ENCODE measurements at places on chromosomes 1 and 21. TPM values are rescaled to one million over a fixed set of nuclear protein-coding genes. Genes with fewer than 3 reads are reported as not detected.

DNA sequence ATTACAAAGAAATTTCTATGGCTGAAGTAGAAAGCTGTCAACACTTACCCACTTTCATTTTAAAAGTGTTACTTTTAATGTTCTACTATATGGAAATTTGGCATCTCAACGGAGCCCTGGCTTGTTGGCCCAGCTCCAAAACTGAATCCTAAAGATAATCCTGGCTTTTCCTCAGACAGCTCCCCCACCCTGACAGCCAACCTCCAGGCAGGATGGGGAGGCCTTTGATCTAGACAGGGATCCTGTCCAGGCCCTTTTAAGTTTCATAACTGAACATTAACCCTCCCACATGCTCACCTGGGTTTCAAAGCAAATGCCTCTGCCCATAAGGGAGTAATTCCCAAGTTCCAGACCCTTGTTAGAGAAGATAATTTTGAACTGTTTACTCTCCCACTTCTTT lies 99.3 kb upstream of the RALGPS2 start:
- H3K4me1 ChIP-seq, result peaks cover 37% of the 10 kb centered on the region
- no peaks in the 10 kb centered on the region for H3K27me3 ChIP-seq
- peak overlapping the region; percentile 39 for H3K27ac ChIP-seq
- no peaks in the 10 kb centered on the region for H3K36me3 ChIP-seq

The SPRR1A gene
- not detected for total RNA-seq

GRCh38 chr1:36126005-36126716 lies 1.1 kb upstream of the COL8A2 start:
- peaks cover 43% of the 10 kb centered on the region for H3K27me3 ChIP-seq
- H3K27ac ChIP-seq, result no peak overlapping the region
- H3K4me1 ChIP-seq, result peaks cover 38% of the 10 kb centered on the region
- H3K4me3 ChIP-seq, result peak overlapping the region; percentile 50

DNA sequence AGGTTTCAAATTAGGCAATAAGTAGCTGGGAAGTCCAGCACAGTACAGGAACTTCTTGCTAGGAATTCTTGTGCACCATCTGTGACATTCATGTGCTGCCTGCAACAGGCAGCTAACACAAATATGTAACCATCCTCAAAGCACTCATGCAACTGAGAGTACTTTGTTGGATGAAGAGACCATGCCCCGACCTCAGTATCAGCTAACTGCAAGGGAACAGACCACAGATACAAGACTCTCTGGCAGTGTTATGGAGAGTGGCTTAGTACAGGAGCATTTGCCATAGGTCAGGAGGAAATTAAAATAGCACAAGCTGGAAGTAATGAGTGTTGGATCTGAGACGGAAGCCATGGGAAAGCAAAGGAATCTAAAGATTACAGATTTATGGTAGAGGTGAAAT lies 123.6 kb downstream of the LRRC53 start:
- H3K36me3 ChIP-seq, result no peaks in the 10 kb centered on the region
- no peak overlapping the region for H3K27ac ChIP-seq

The FCGR3A gene
- total RNA-seq, result not detected

- H3K4me3 ChIP-seq, result no peak overlapping the region
- no peak overlapping the region for H3K27ac ChIP-seq
- DNase-seq, result no peak
- no peaks in the 10 kb centered on the region for H3K27me3 ChIP-seq
- H3K4me1 ChIP-seq, result peaks cover 53% of the 10 kb centered on the region
These were observed 153.4 kb downstream of the SIPA1L2 start for GRCh38 chr1:232476538-232476950.

The ITLN2 gene
- 0.41 TPM for total RNA-seq

GRCh38 chr1:8525558-8526275 lies 207.8 kb downstream of the SLC45A1 start:
- H3K36me3 ChIP-seq, result peaks cover 10% of the 10 kb centered on the region
- H3K4me3 ChIP-seq, result no peak overlapping the region
- peaks cover 25% of the 10 kb centered on the region for H3K4me1 ChIP-seq

The TLCD4 gene
- total RNA-seq, result 6.2 TPM

DNA sequence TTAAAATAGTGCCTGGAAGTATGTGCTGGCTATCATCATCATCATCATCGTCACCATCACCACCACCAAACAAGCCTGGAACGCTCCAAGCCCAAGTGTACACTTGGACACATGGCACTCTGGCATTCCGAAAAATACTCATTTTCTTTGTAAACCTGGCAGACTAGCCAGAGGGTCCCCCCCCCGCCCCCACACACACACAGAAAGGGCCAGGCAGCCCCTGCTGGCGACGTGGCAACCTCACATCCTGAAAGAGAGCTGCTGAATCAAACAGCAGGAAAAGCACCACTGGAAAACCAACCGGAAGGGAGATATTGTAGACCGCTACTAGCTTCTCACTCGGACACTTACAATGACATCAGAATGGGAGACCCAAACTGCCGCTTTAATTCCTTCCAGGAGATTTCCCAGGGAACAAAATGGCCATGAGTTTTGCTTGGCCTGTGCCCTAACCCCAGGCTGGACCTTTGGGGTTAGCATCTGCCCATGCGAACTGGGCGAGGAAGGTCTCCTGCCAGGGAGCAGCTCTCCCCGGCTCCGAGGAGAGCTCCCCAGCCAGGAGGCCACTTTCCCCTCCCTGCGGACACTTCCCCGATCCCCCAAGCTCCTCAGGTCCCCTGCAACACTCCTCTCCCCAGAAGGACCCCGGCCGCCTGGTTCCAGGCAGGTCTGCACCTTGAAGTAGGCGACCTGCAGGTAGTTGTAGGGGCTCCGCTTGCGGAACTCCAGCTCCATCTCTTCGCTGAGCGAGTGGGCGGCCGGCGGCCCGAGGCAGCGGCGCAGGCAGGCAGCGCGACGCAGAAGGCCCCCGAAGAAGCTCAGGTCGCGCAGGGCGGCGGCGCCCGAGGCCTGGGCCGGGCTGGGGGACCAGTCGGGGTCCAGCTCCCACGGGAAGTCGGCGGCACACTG lies 742 bp downstream of the P3H1 start:
- peak; percentile 58 for DNase-seq
- H3K27ac ChIP-seq, result no peak overlapping the region
- H3K36me3 ChIP-seq, result peaks cover 7% of the 10 kb centered on the region
- H3K4me1 ChIP-seq, result peaks cover 13% of the 10 kb centered on the region

- peaks cover 13% of the 10 kb centered on the region for H3K36me3 ChIP-seq
- H3K4me1 ChIP-seq, result no peaks in the 10 kb centered on the region
- H3K4me3 ChIP-seq, result no peak overlapping the region
- H3K27ac ChIP-seq, result no peak overlapping the region
These were observed 64.6 kb downstream of the GNG4 start for GRCh38 chr1:235584973-235585372.

GRCh38 chr1:191343816-191344215 lies 814.4 kb upstream of the RGS18 start:
- no peak overlapping the region for H3K4me3 ChIP-seq
- H3K4me1 ChIP-seq, result peaks cover 11% of the 10 kb centered on the region
- DNase-seq, result no peak
- H3K27me3 ChIP-seq, result no peaks in the 10 kb centered on the region
- peaks cover 1% of the 10 kb centered on the region for H3K36me3 ChIP-seq

DNA sequence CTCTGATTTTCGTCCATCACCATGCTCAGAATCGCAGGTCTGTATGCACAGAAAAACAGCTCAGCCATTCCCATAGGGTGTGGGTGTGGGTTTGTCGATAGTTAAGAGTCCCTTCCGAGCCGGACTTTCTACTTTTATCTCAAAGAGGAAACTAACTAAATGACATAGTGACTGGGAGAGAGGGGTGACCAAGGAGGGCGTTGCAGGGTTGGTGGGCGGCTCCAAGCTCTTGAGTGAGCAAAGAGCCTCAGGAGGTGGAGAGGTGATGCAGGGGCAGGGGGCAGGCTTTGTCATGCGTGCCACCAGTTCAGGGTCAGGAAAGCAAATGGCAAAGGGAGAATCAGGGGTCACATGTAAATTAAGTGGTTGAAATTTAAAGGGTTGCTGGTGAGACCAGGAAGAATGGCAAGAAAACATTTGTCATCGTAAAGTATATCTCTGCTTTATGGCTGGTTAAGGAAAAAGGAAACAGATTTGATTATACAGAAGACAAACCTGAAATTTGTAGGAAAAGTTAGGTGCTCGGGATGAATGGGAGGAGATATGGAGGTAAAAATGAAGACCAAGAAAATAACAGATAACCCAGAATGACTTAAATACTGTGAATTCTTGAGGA lies 249.0 kb downstream of the SETD4 start:
- no peak overlapping the region for H3K27ac ChIP-seq
- no peak for DNase-seq
- H3K4me3 ChIP-seq, result no peak overlapping the region
- H3K36me3 ChIP-seq, result no peaks in the 10 kb centered on the region
- peaks cover 20% of the 10 kb centered on the region for H3K4me1 ChIP-seq

The LCE1F gene
- total RNA-seq, result not detected

DNA sequence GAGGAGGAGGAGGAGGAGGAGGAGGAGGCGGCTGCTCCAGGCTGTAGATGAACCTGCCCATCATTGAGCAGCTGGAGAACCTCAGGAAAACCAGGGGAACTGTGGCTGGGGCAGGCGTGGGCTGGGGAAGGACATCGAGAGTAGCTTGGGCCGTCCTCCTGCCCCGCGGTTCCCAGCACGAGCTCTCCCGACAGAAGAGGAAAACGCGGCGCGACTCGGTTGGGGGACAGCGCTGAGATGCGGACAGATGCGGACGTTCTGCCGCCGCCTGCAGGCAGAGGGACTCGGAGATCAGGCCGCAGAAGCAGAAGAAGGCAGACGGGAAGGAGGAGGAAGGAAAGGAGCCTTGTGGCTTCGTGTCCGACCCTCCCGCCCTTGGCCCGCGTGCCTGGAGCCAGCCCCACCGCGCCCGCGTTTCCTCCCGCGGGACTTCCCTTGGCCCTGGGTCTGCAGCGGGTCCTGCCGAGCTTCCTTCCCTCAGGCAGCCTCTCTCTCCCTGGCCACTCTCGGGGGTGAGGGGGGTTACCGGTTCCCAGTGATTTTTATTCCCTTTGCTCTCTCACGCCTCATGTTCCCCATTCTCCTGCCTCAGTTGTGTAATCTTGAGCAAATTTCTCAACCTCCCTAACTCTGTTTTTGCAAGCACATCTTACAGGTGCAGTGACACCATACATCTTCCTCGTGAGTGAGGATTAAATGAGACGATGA lies 1.7 kb upstream of the TNFRSF9 start:
- no peak overlapping the region for H3K27ac ChIP-seq
- H3K4me1 ChIP-seq, result peaks cover 27% of the 10 kb centered on the region
- peak overlapping the region; percentile 49 for H3K4me3 ChIP-seq

The GJB5 gene
- total RNA-seq, result 0.44 TPM

The HEATR1 gene
- total RNA-seq, result 53.2 TPM

The GJA9 gene
- not detected for total RNA-seq

DNA sequence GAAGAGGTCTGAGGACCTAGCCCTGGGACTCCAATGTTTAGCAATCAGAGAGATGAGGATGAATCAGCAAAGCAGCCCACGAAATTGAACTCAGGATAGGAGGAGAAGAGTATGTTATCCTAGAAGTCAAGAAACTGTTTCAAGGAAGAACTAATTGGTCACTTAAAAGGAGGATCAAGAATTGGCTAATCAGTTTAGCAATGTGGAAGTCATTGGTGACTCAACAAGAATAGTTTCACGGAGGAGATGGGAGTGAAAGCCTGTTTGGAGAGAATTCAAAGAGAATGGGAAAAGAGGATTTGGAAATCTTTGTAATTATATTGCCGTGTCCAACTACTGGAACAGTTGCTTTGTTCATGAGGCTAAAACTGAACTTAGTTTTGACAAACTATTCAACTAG lies 7.4 kb downstream of the HMCN1 start:
- H3K27me3 ChIP-seq, result no peaks in the 10 kb centered on the region
- H3K4me1 ChIP-seq, result peaks cover 2% of the 10 kb centered on the region
- no peak overlapping the region for H3K27ac ChIP-seq
- H3K4me3 ChIP-seq, result no peak overlapping the region
- H3K36me3 ChIP-seq, result peaks cover 17% of the 10 kb centered on the region
- DNase-seq, result no peak

GRCh38 chr1:165481820-165482532 lies 37.0 kb upstream of the RXRG start:
- no peaks in the 10 kb centered on the region for H3K27me3 ChIP-seq
- no peaks in the 10 kb centered on the region for H3K36me3 ChIP-seq
- H3K27ac ChIP-seq, result no peak overlapping the region
- no peak for DNase-seq

- no peaks in the 10 kb centered on the region for H3K27me3 ChIP-seq
- H3K4me1 ChIP-seq, result no peaks in the 10 kb centered on the region
- no peak overlapping the region for H3K27ac ChIP-seq
- H3K36me3 ChIP-seq, result peaks cover 51% of the 10 kb centered on the region
- H3K4me3 ChIP-seq, result no peak overlapping the region
- DNase-seq, result no peak
These were observed 24.2 kb upstream of the PEX19 start for GRCh38 chr1:160309185-160309557.

- no peaks in the 10 kb centered on the region for H3K27me3 ChIP-seq
- no peaks in the 10 kb centered on the region for H3K36me3 ChIP-seq
- DNase-seq, result no peak
- H3K27ac ChIP-seq, result no peak overlapping the region
These were observed 36.2 kb upstream of the GADD45A start for GRCh38 chr1:67648582-67649326.

- no peaks in the 10 kb centered on the region for H3K27me3 ChIP-seq
- peaks cover 18% of the 10 kb centered on the region for H3K4me1 ChIP-seq
- H3K27ac ChIP-seq, result no peak overlapping the region
- H3K4me3 ChIP-seq, result no peak overlapping the region
- peaks cover 47% of the 10 kb centered on the region for H3K36me3 ChIP-seq
These were observed 142.7 kb downstream of the SIPA1L2 start for GRCh38 chr1:232487236-232487635.

DNA sequence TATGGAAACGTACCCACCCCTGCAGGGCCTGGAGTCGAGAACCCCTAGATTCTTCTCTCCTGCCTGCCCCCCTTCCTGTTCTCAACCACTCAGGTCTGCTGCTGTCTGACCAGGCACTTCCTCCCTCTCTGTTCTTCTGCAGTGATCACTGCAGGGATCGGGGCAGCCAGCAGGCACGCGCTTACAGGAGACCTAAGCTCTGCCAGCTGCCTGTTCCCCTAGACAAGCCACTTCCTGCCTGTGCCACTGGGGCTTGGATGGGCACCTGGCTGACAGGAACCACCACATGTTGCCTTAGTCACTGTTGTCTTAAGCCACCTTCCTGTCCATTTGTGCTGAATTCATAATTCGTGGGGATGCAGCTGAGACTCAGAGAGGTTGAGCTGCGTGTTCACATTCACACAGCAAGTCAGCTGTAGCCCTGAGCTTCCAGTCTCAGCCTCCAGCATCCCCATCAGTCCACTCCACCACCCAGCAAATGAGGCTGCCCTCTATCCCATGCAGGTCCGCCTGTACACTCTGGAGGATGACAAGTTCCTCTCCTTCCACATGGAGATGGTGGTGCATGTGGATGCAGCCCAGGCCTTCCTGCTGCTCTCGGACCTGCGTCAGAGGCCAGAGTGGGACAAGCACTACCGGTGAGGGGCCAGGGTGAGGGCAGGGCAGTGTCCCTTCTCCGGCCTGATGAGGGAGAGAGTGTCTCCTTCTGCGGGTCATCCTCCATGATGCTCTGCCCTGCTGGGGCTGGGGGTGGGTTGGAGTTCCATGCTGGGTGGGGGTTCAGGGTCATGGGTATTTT lies 18.6 kb downstream of the FAM151A start:
- no peak for DNase-seq
- no peaks in the 10 kb centered on the region for H3K27me3 ChIP-seq
- H3K27ac ChIP-seq, result no peak overlapping the region
- H3K4me3 ChIP-seq, result no peak overlapping the region
- H3K4me1 ChIP-seq, result no peaks in the 10 kb centered on the region
- H3K36me3 ChIP-seq, result no peaks in the 10 kb centered on the region

GRCh38 chr1:184315254-184315653 lies 71.6 kb upstream of the C1orf21 start:
- H3K27ac ChIP-seq, result no peak overlapping the region
- no peaks in the 10 kb centered on the region for H3K27me3 ChIP-seq
- H3K4me1 ChIP-seq, result peaks cover 12% of the 10 kb centered on the region
- DNase-seq, result no peak
- H3K4me3 ChIP-seq, result no peak overlapping the region
- no peaks in the 10 kb centered on the region for H3K36me3 ChIP-seq

The ENAH gene
- total RNA-seq, result 144 TPM
